ENCODE measurements at places on chromosomes 5 and 9.

- DNase-seq: no peak
These were observed 92.0 kb downstream of the PLCXD3 start for GRCh38 chr5:41418220-41419031.

DNA sequence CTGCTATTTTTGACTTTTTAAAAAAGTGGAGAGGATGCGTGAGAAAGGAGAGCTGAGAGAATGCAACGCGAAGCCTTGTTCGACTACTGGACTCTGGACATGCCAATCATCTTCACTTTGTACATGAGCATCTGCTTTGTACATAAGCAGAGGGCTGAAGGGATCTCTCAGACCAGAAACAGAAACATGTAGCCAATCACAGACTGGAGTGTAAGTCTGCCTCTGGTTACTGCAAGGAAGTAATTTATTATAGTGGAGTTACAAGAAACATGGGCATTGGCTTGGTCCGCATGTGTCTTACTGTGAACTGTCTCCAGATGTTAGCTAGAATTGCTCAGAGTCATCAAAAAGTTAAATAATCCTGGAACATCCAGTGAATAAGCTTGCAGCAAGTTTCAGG is 190.0 kb upstream of the GRAMD2B start:
- DNase-seq: no peak

DNA sequence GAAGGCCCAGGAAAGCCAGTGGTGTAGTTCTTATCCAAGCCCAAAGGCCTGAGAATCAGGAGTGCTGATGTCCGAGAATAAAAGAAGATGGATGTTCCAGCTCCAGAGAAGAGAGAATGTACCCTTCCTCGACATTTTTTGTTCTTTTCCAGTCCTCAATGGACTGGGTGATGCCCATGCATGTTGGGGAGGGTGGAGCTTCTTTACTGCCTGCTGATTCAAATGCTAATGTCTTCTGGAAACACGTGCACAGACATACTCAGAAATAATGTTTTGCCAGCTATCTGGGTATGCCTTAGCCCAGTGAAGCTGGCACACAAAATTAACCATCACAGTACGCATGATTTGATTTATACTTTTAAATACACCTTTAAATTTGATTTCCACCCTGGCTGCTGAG is 61.5 kb upstream of the FOXE1 start:
- DNase-seq: no peak

GRCh38 chr9:35198191-35198590 is 36.4 kb downstream of the UNC13B start:
- DNase-seq: no peak

- no peak for DNase-seq
These were observed 7.8 kb downstream of the NINJ1 start for GRCh38 chr9:93126151-93126781.

DNA sequence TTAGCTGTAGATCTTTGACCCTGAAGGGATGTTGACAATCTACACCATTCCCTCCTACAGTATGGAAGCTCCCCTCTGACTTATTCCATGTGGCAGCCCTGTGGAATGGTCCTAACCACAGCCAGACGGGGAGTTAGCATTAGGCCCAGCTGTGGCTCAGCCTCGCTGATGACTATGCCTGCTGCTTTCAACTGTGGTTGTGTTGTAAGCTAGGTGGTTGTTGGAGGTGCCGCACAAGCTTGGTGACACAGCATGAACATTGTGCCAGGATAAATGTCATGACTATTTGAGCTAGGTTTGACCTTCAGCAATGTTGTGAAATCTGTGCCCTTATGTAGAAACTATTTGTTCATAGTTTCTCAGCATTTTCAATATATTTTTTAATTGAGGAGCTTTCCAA is 40.6 kb downstream of the SGCD start:
- no peak for DNase-seq

DNA sequence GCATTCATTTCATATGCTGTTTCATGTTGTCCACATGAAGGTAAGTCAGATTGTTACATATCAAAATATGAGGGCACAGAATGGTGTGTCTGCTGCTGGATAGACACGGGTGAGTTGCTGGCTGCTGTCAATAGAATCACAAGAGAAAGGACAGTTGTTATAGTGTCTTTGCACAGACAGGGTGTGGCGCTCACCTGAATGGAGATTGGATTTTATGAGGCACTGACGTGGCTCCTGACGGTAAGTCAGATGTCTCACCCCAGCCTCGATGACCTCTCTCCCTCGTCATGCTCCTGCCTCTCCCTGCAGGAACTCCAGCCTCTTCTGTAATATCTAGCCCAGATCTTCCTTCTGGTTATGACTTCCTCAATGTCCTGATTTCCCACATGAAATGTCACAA is 75.4 kb upstream of the SELENOP start:
- no peak for DNase-seq

Measured in RPMI8226 (cell line).